ENCODE measurements at places on chromosomes 5 and 9.
A peak's percentile ranks its signal among the peaks of the same experiment; 100 is the strongest.

GRCh38 chr5:66896171-66896570, 300.0 kb downstream of the MAST4 start:
- peak; percentile 17 for DNase-seq

GRCh38 chr5:33769196-33769595, 122.6 kb downstream of the ADAMTS12 start:
- DNase-seq: no peak

- DNase-seq: no peak
Observed at GRCh38 chr5:38157024-38157423, 101.3 kb upstream of the EGFLAM start.

DNA sequence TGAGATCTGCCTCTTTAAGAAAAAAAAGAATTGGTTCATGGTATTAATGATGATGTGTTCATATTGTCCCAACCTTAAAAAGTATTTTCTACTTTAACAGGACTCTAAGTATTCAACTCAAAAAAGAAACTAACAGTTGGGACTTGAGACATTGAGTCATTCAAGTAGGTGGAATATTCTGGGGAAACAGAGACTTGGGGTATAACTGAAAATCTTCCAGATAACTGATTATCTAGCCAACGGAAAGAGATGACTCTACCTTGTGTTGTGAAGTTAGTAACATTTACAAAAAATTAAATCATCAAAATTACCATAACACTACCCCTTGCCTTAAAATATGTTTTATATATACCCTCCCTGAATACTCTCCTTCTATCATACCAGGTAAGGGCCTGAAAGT, 19.1 kb downstream of the OXCT1 start:
- DNase-seq: no peak

- DNase-seq: no peak
Observed at GRCh38 chr9:137158625-137159024, 11.2 kb downstream of the LRRC26 start.

- peak; percentile 84 for DNase-seq
Observed at GRCh38 chr5:93017849-93018248, 563.2 kb downstream of the NR2F1-AS1 start.

DNA sequence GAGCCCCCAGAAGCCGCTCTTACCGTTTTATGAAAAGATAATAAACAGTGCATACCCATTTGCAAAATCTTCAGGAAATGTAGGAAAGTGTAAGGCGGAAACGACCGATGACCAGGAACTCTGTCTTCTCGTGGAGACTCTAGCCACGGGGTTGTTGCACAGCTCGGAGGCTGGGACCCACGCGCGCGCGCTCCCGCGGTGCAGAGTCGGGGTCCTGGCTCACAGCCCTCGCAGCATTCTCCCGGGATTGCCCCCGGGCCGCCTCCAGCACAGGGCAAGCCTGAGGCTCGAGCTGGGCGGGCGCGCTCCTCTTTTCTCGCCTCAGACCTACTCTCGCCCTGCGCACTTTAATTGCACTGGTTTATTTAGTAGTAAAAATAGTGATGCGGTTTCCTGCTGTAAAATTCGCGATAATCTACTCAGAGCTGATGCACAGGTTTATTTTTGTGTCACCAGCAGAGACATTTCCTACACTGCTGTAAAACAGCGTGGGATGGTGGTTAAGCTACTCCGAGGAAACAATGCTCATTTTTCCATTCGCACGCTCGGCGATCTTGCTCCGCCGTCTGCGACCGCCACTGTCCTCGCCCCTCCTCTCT, 15.5 kb downstream of the TRIM7 start:
- no peak for DNase-seq

- no peak for DNase-seq
Observed at GRCh38 chr9:117957267-117957666, 253.1 kb downstream of the TLR4 start.
